Activated CD8-positive, alpha-beta memory T cell treated with anti-CD3 and anti-CD28 coated beads for 48 hours (primary cell): ENCODE measurements at places on chromosomes 16 and 17.

DNA sequence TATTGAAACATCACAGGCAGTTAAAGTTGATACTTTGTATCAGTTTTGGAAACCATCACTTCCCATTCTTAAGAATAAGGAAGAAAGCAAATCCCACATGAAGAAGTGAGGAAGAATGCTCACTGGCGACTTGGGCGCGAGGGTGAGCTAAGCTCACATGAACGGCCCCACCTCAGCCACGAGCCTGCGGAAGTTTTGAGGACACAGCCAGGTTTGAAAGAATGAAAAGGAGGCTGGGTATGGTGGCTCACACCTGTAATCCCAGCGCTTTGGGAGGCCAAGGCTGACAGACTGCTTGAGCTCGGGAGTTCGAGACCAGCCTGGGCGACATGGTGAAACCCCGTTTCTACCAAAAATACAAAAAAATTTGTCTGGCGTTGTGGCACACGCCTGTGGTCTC, 110.3 kb upstream of the CHMP6 start:
- DNase-seq = no peak

GRCh38 chr16:79599837-79600637, 500 bp downstream of the MAF start:
- peak; percentile 13 for DNase-seq

GRCh38 chr17:17567631-17568030, 23.9 kb downstream of the PEMT start:
- no peak for DNase-seq

DNA sequence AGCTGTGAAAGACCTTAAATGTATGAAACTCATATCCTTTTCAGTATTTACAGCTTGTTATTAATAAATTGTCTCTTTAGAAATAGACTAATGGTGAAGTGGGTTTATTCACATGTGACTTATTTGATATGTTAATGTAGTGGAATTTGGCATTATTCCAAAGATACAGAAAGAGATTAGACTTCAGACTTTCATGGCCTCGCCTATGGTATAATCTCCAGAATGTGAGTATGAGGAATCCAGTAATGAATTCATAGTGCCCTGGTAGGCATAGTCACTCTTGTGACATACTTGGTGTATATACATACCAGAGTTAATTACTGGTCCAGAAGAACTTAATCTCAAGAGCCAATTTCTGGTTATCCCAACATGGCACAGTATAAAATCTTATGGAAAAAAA, 72.7 kb downstream of the OMG start:
- DNase-seq = no peak

GRCh38 chr16:83356266-83356665, 451.5 kb upstream of the HSBP1 start:
- no peak for DNase-seq

DNA sequence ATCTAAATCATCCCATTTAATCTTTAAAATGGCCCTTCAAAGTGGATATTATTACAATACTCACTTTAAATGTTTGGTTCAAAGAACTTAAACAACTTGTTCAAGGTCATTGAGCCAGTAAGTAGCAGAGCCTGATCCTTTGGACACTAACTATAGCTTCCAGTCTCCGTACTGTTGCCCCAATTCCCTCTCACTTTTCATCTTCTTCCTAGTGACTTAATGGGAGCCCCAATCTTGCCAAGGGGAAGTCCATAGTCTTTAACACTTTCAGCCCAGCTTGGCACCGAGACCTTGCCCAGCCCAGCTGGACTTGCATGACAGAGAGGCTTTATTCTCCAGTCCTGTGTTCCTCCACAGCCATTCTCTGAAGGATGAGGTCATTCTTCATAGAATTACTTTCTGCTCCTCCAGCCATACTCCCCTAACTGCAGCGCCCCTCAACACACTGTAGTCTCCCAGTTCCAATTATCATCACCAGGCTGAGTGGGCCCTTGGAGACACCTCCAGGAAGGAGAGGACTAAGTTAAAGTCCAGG, 49.2 kb upstream of the NLK start:
- no peak for DNase-seq

- no peak for DNase-seq
Measured at GRCh38 chr17:58082341-58082869, 814 bp upstream of the DYNLL2 start.

- DNase-seq = no peak
Measured at GRCh38 chr17:31314782-31315100, 887 bp upstream of the EVI2B start.

- no peak for DNase-seq
Measured at GRCh38 chr17:58728798-58729197, 26.9 kb upstream of the PPM1E start.

DNA sequence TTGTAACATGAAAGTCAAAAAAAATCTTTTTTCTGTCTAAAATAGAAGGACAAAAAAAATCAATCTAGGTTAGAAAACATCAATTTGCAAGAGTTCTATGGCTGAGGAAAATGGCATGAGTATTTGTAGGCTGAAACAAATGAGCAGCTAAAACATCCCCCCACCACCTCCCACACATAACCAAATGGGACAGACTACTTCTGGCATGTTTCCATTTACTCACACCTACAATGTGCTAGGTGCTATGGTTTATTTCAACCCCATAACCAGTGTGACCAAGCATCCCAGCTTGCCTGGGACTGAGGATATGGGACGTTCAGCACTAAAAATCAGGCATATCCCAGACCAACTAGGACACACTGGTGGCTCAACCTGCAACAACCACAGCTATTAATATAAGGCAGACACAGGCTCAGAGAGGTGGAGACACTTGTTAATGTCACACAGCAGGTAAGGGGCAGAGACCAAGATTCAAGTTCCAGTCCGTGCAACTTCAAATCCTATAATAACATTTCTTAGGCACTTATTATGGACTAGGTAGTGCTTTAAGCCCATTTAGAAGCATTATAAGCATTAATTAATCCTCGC, 96.0 kb downstream of the XYLT1 start:
- no peak for DNase-seq

- no peak for DNase-seq
Measured at GRCh38 chr17:64278614-64279013, 15.6 kb upstream of the TEX2 start.

GRCh38 chr16:50235581-50235980, 30.8 kb upstream of the ADCY7 start:
- DNase-seq = no peak

GRCh38 chr17:66805567-66805966, 29.4 kb upstream of the CACNG5 start:
- DNase-seq = no peak

DNA sequence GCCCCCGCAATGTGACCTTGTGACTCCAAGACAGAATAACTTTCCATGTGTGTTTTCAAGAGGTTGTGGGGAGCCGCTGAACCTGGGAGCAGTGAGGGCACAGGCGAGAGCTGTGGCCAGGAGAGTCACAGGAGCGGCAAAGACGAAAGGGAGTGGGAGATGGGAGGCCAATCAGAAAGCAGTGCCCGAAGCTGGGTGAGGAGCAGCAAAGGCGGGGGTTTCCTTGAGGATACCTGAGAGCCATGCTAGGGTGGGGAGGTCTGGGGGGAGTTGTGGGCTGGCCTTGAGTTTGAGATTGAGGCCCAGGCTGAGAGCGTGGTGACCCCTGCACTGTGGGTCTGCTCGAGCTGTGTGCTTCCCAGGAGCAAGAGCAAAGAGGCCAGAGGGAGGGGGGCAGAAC, 23.2 kb upstream of the NPTX1 start:
- DNase-seq = no peak

DNA sequence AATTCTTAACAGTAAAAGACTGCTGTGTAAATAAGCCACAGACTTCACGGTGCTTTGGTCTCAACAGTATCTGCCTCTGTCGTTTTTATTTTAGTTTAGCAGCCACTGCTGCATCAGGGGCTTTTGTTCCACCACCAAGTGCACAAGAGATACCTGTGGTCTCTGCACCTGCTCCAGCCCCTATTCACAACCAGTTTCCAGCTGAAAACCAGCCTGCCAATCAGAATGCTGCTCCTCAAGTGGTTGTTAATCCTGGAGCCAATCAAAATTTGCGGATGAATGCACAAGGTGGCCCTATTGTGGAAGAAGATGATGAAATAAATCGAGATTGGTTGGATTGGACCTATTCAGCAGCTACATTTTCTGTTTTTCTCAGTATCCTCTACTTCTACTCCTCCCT, 7.9 kb downstream of the HERPUD1 start:
- no peak for DNase-seq

DNA sequence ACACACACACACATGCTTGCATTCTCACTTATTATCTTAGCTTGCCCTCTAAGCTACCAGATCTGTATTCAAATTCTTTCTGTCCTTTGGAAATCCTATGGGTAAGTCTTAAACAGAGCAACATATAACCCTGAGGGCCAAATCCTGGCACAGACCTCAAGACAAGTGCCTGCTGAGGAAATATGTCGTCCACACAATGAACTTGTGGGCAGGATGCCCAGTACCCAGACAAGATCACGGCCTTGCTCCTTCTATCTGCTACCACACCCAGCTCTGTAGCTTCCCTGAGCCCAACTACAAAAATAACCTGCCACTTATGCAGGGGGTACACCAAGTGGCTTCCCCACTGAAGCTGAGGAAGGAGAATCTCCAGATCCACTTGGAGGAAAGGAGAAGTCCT, 37.3 kb upstream of the FA2H start:
- no peak for DNase-seq

GRCh38 chr17:49041527-49041926, 44.3 kb downstream of the IGF2BP1 start:
- DNase-seq = no peak

- DNase-seq = no peak
Measured at GRCh38 chr16:59899940-59900339, 1165.8 kb upstream of the GOT2 start.

GRCh38 chr17:76578376-76578775, 7.3 kb downstream of the ST6GALNAC2 start:
- no peak for DNase-seq

GRCh38 chr16:67269766-67270165, 9.6 kb upstream of the PLEKHG4 start:
- no peak for DNase-seq

- DNase-seq = no peak
Measured at GRCh38 chr16:26724189-26724588, 342.5 kb upstream of the C16orf82 start.

DNA sequence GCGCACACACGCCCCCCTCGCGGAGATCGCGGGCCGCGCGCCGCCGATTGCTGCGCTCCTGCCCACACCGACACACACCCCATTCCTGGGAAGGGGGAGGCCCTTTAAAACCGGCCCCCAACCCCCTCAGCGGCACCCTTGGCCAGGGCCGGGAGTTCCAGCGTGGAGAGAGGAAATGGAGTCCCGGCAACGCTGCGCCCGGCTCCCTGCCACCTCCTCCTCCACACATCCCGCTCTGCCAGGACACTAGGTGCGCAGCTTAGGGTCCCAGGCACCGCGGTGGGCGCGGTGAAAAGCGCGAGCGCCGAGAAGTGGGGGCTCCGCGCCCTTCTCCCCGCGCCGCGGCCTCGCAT, 397 bp downstream of the CDC42EP4 start:
- peak; percentile 9 for DNase-seq

GRCh38 chr16:50839920-50840729, 98.2 kb downstream of the CYLD start:
- DNase-seq = no peak

GRCh38 chr16:86899757-86900156, 321.4 kb downstream of the FOXL1 start:
- DNase-seq = no peak
